ENCODE measurements at places on chromosomes 7 and 10.

DNA sequence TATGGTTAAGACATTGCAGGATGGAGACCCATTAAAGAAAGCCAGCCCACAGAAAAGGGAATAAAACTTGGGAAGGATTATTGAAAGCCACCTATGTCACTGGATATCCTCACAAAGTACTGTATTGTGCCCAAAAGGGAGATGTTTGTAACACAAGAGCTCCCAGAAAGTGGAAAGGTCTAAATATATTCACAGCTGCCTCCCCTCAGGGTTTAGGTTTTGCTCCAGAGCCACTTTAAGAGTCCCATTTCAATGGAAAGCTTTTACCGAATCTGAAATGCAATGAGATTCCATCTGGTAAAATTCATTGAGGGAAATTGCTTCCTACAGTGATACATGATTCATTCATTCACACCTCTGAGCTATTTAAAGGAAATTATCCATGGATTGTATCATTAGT lies 176.4 kb downstream of the XPNPEP1 start:
- DNase-seq = no peak

GRCh38 chr10:4108693-4109092 lies 323.7 kb upstream of the KLF6 start:
- DNase-seq = no peak

DNA sequence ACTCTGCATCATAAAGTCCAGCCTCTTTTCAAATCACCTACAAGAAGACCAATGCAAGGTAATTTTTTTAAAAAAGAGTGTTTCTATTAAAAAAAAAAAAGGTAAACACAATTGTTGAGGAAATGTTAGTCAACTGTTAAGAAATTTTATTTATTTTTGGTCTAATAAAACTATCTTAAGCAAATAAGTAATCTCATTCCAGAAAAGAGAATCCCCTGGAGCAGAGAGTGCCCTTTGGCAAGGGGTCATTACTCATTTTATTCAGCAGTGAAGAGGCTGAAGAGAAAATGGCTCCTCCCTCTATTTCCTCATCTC lies 63.4 kb upstream of the GSDME start:
- DNase-seq = peak; percentile 66

DNA sequence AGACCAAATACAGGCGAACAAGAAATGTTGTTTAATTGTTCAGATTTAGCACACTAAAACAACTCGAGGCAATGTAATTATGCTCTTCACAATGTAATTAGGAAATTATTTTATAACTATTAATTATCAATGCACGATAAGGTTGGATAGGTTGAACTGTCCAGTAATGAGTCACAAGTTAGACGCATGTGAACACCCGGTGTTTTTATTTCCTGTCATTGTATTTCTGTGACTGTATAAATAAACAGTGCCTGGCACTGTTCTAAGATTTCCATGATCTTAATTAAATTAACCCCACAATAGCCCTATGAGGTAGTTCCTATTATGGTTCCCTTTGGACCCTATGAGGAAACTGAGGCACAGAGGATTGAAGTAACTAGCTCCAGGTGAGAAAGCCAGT lies 26.2 kb downstream of the C10orf105 start:
- DNase-seq = no peak

DNA sequence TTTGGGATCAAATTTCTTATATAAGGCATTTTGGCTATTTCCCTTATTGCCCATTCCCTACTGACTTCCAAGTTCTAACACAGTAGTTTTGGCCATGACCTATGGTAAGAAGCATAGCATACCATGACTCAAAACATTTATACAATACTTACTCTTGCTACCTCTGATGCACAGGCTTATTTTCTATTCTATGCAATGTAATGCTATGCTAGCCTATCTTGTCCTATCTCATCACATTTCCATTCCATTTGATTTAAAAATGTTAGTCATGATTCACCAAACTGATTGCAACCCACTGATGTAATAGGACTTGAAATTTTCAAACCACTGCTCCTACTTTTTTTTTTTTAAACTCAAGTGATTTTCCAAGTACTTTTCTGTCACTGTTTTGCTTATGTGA lies 658.5 kb downstream of the TYW1 start:
- DNase-seq = no peak

- no peak for DNase-seq
These were observed 182.2 kb downstream of the CAMK1D start for GRCh38 chr10:12531305-12532220.

GRCh38 chr7:23520582-23520981 lies 11.2 kb downstream of the TRA2A start:
- DNase-seq = no peak

DNA sequence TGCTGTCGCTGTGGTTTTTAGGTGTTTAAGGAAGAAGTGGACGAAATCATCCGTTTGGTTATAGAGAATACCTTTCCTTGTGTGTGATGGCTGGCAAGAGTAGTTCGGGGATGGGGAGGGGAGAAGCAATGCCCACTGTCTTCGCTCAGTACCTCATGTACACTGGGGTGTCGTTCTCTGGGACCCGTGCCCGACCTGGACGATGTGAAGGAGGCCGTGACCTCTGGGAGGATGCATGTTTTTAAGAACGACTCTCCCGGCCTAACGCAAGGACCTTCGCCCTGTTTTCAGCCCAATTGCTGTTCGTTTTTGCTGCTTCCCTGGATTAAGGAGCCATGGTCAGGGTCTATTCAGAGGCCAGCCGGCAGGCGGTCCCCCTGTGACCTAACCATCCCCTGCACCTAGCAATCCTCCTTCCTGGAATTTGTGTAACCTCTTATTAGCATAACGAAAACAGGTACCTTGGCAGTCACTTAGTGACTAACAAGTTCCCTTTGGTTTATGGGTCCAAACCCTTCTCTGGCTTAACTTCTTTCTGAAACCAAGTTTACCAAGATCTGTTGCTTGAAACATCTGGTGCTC lies 1.3 kb downstream of the NFE2L3 start:
- DNase-seq = no peak

- DNase-seq = no peak
These were observed 36.8 kb upstream of the ADAM12 start for GRCh38 chr10:126425032-126425431.

- no peak for DNase-seq
These were observed 56.9 kb upstream of the NPY start for GRCh38 chr7:24227068-24227467.

All from AG20443 (cell line).